Upper lobe of left lung (tissue), 6 donors: ENCODE measurements at places on chromosomes 6 and 20. TPM values are rescaled to one million over a fixed set of nuclear protein-coding genes. Genes with fewer than 3 reads are reported as not detected.

Gene FAM217A
- not detected for total RNA-seq

Gene MEI4
- total RNA-seq = not detected

Gene CYP21A2
- 1.2 TPM for total RNA-seq

Gene SLX4IP
- 4.2 TPM for total RNA-seq

Gene SLC44A4
- total RNA-seq = 36.9 TPM

Gene CPNE5
- 5.4 TPM for total RNA-seq

Gene DUSP15
- 1.1 TPM for total RNA-seq

Gene AGER
- total RNA-seq = 2,319 TPM

Gene RNASET2
- total RNA-seq = 86.3 TPM

Gene GTSF1L
- total RNA-seq = not detected

Gene SLC22A7
- total RNA-seq = not detected

- DNase-seq = no peak
- H3K27me3 ChIP-seq = no peaks in the 10 kb centered on the region
- H3K27ac ChIP-seq = no peak overlapping the region
- H3K4me1 ChIP-seq = no peaks in the 10 kb centered on the region
Measured at GRCh38 chr6:93163146-93163545, 256.2 kb downstream of the EPHA7 start.

DNA sequence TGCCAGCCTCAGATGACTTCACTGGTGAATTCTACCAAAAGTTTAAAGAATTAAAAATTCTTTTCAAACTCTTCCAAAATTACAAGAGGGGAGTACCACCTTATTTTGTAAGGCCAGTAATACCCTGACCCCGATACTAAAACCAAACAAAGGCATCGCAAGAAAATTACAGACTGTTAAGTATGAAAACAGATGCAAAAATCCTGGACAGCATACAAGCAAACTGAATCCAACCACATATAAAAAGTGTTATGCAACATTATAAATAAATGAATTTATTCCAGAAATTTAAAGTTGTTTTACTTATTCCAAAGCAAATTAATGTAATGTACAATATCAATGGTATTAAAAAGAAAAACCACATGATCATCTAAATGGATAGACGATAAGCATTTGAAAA lies 873.6 kb upstream of the GJE1 start:
- H3K27ac ChIP-seq = no peak overlapping the region
- H3K27me3 ChIP-seq = no peaks in the 10 kb centered on the region
- no peak for DNase-seq
- no peaks in the 10 kb centered on the region for H3K4me1 ChIP-seq

GRCh38 chr20:20992277-20992676 lies 113.9 kb downstream of the LINC00237 start:
- no peaks in the 10 kb centered on the region for H3K4me1 ChIP-seq
- DNase-seq = no peak
- no peaks in the 10 kb centered on the region for H3K27me3 ChIP-seq
- H3K4me3 ChIP-seq = no peak overlapping the region

DNA sequence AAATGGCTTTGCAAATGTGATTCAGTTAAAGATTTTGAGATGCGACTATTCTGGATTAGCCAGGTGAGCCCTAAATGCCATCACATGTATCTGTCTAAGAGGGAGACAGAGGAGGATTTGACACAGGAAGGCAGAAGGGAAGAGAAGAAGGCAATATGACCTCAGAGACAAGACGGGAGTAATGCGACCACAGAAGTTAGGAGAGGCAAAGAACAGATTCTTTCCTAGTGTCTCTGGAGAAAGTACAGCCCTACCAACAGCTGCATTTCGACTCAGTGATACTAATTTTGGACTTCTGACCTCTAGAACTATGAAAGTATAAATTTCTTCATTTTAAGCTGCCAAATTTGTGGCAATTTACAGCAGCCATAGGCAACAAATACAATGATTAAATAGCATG lies 24.2 kb upstream of the TPD52L1 start:
- no peak overlapping the region for H3K4me3 ChIP-seq
- H3K27me3 ChIP-seq = no peaks in the 10 kb centered on the region
- no peaks in the 10 kb centered on the region for H3K4me1 ChIP-seq
- no peak overlapping the region for H3K27ac ChIP-seq

GRCh38 chr20:64099086-64099786 lies 8.1 kb downstream of the NPBWR2 start:
- no peak overlapping the region for H3K27ac ChIP-seq
- H3K27me3 ChIP-seq = peaks cover 14% of the 10 kb centered on the region
- H3K36me3 ChIP-seq = peaks cover 6% of the 10 kb centered on the region
- H3K4me1 ChIP-seq = peaks cover 14% of the 10 kb centered on the region

- H3K4me1 ChIP-seq = no peaks in the 10 kb centered on the region
- no peak overlapping the region for H3K4me3 ChIP-seq
- no peaks in the 10 kb centered on the region for H3K27me3 ChIP-seq
- no peak overlapping the region for H3K27ac ChIP-seq
- no peak for DNase-seq
- no peaks in the 10 kb centered on the region for H3K36me3 ChIP-seq
Measured at GRCh38 chr6:7664003-7664402, 61.9 kb upstream of the BMP6 start.

- no peak for DNase-seq
- no peaks in the 10 kb centered on the region for H3K36me3 ChIP-seq
- peak overlapping the region; percentile 68 for H3K27ac ChIP-seq
Measured at GRCh38 chr6:46051962-46052361, 36.3 kb upstream of the CLIC5 start.

DNA sequence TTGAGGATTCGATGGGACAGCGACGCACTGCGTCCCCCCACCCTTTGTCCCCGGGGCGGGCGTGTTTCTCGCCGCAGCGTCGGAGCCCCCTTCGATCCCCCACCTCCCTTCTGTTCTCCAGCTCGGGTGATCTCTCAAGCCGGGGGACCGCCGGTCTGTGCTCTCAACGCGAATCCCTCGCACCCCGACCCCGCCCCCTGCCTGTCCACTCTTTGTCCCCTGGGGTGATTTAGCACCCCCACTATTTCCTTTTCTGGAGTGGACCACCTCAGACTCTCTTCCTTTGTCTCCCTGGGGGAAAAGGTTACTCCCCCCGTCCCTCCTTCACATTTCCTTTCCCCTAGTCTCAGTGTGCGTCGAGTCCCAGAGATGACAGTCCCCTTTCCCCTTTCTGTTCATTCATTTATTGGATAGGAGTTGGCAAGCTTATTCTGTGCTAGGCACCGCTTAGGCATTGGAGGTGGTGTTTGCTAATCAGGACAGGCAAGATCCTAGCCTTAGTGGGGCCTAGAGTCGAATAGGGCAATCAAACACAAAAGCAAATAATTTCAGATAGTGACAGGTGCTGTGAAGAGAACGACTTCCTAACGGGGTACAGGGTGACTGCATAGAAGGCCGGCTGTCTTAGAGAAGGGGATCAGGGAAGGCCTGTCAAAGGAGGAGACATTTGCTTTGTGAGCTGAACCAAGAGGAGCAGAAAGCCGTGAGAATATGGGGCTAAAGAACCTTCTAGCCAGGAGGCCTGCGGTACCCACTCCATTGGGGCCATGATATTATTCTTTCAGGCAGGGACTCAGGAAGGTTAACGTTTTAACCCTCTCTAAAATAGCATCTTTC lies 741 bp downstream of the PTPN1 start:
- no peaks in the 10 kb centered on the region for H3K27me3 ChIP-seq
- H3K27ac ChIP-seq = peak overlapping the region; percentile 96
- H3K36me3 ChIP-seq = no peaks in the 10 kb centered on the region
- H3K4me1 ChIP-seq = peaks cover 53% of the 10 kb centered on the region
- DNase-seq = no peak

GRCh38 chr20:60473211-60473610 lies 515.0 kb downstream of the CDH26 start:
- no peak overlapping the region for H3K27ac ChIP-seq
- no peak for DNase-seq
- no peaks in the 10 kb centered on the region for H3K36me3 ChIP-seq
- H3K27me3 ChIP-seq = no peaks in the 10 kb centered on the region
- no peaks in the 10 kb centered on the region for H3K4me1 ChIP-seq

GRCh38 chr6:78199044-78199443 lies 546.2 kb downstream of the MEI4 start:
- H3K36me3 ChIP-seq = no peaks in the 10 kb centered on the region
- no peaks in the 10 kb centered on the region for H3K27me3 ChIP-seq
- H3K4me1 ChIP-seq = no peaks in the 10 kb centered on the region
- no peak for DNase-seq

GRCh38 chr20:9626357-9626756 lies 112.0 kb downstream of the LAMP5 start:
- no peaks in the 10 kb centered on the region for H3K36me3 ChIP-seq
- H3K27me3 ChIP-seq = no peaks in the 10 kb centered on the region
- no peak for DNase-seq
- H3K4me3 ChIP-seq = no peak overlapping the region
- no peaks in the 10 kb centered on the region for H3K4me1 ChIP-seq

GRCh38 chr6:34519971-34520644 lies 36.0 kb downstream of the SPDEF start:
- H3K27ac ChIP-seq = no peak overlapping the region
- no peak for DNase-seq
- no peaks in the 10 kb centered on the region for H3K27me3 ChIP-seq
- H3K4me3 ChIP-seq = no peak overlapping the region
- H3K36me3 ChIP-seq = no peaks in the 10 kb centered on the region

DNA sequence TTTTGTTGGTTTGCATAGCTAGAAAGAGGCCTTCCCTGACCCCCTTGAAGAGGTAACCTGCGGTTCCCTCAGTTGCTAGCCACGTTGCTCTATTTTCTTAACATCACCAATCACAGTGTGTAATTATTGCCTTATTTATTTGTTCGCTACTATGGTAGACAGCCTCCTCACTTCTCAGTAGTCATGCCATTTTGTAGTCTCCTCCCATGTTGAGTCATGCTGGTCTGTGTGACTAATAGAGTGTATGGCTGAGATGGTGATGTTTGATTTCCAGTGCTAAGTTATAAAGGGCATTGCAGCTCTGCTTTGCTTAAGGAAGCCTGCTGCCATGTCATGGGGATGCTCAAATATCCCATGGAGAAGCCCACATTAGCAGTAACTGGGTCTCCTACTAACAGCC lies 236.6 kb upstream of the CHD6 start:
- peaks cover 7% of the 10 kb centered on the region for H3K4me1 ChIP-seq
- no peak overlapping the region for H3K27ac ChIP-seq

GRCh38 chr6:51562198-51562597 lies 525.2 kb downstream of the PKHD1 start:
- no peak overlapping the region for H3K4me3 ChIP-seq
- no peaks in the 10 kb centered on the region for H3K4me1 ChIP-seq
- no peak overlapping the region for H3K27ac ChIP-seq
- DNase-seq = no peak
- H3K36me3 ChIP-seq = no peaks in the 10 kb centered on the region
- no peaks in the 10 kb centered on the region for H3K27me3 ChIP-seq

- H3K4me1 ChIP-seq = no peaks in the 10 kb centered on the region
- peak overlapping the region; percentile 89 for H3K27ac ChIP-seq
- H3K36me3 ChIP-seq = no peaks in the 10 kb centered on the region
- peak overlapping the region; percentile 93 for H3K4me3 ChIP-seq
Measured at GRCh38 chr6:138692978-138693909, 80.3 kb upstream of the CCDC28A start.

- DNase-seq = no peak
- no peaks in the 10 kb centered on the region for H3K36me3 ChIP-seq
- H3K27ac ChIP-seq = no peak overlapping the region
- H3K4me1 ChIP-seq = no peaks in the 10 kb centered on the region
- no peak overlapping the region for H3K4me3 ChIP-seq
- no peaks in the 10 kb centered on the region for H3K27me3 ChIP-seq
Measured at GRCh38 chr6:16278048-16278724, 39.8 kb downstream of the GMPR start.

- no peaks in the 10 kb centered on the region for H3K4me1 ChIP-seq
- H3K36me3 ChIP-seq = no peaks in the 10 kb centered on the region
- no peaks in the 10 kb centered on the region for H3K27me3 ChIP-seq
- H3K27ac ChIP-seq = no peak overlapping the region
- no peak for DNase-seq
- no peak overlapping the region for H3K4me3 ChIP-seq
Measured at GRCh38 chr20:39190666-39191570, 228.8 kb downstream of the DHX35 start.

GRCh38 chr6:79307321-79308036 lies 73.0 kb upstream of the HMGN3 start:
- no peak overlapping the region for H3K27ac ChIP-seq
- H3K27me3 ChIP-seq = no peaks in the 10 kb centered on the region

DNA sequence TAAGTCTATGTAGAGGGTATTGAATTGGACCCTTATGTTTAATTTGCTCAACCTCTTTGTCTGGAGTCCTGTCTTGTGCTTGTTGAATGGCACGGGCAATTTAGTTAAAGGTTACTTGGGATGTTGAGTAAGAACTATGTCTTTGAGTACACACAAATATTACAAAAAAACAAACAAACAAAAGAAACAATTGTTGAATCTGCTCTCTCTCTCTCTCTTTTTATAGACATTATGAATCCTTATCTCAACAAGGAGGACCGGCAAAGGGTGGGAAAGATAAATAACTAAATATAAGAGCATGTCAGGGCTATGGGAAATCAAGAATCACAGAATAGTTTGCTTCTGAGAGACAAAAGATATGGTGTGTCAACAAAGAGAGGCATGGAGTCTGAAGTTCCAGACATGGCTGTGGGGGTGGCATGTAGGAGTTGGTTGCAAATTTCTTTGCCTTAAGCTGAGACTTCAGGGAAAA lies 608.6 kb downstream of the UTRN start:
- no peak overlapping the region for H3K27ac ChIP-seq
- H3K27me3 ChIP-seq = no peaks in the 10 kb centered on the region
- H3K36me3 ChIP-seq = no peaks in the 10 kb centered on the region
